ENCODE measurements at places on chromosomes 5 and 9.

- no peak for DNase-seq
These were observed 589.8 kb downstream of the DMRTA1 start for GRCh38 chr9:23036416-23036815.

GRCh38 chr9:27468462-27469110 lies 55.5 kb upstream of the IFNK start:
- no peak for DNase-seq

DNA sequence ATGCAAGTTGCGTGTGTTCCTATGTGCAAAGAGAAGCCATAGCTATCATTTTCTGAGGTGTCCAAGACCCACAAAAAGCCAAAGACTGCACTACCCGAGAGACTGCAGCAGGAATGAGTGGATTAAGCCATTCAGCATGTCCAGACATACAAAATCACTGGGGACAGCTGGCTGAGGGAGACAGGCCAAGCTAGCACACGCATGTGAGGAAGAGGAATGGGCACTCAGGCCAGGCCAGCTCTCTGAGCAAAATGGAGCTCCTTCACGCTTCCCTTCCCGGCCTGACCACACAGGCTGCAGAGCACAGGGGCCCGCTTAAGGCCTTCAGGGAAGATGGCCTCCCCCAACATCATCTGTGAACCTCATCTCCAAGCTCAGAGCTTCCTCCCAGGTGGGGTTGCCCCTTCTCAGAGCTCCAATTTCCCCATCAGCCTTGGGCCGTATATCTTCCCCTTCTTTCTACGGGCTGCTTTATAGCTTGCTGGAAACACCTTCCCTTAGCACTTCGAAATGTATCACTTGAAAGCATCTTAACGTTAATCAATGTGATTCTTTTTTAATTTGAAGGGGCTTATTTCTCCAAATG lies 8.4 kb downstream of the DCANP1 start:
- DNase-seq, result no peak

- DNase-seq, result no peak
These were observed 684 bp upstream of the JMY start for GRCh38 chr5:79235261-79235633.

GRCh38 chr5:16808021-16808420 lies 128.1 kb downstream of the MYO10 start:
- no peak for DNase-seq

- no peak for DNase-seq
These were observed 154.2 kb upstream of the WWC1 start for GRCh38 chr5:168137265-168137664.

DNA sequence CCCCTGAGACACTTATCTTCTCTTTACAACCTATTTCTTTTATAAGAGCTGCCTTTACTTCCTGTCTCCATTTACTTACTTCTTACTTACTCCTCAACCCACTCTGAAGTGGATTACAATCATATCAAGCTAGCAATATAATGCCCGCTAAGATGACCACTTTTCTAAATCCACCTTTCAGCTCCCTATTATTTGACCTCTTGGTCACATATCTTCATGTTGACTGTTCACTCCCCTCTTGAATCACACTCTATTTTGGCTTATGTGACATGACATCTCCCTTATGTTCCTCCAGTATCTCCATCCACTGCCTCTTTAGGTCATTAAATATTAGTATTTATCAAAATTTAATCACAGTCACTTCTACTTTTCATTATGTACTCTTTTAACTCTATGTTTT lies 255.3 kb upstream of the TRPC7 start:
- DNase-seq, result no peak

All from left kidney (tissue), 8 donors.